Caco-2 (cell line): ENCODE measurements at places on chromosomes 16 and 17.

DNA sequence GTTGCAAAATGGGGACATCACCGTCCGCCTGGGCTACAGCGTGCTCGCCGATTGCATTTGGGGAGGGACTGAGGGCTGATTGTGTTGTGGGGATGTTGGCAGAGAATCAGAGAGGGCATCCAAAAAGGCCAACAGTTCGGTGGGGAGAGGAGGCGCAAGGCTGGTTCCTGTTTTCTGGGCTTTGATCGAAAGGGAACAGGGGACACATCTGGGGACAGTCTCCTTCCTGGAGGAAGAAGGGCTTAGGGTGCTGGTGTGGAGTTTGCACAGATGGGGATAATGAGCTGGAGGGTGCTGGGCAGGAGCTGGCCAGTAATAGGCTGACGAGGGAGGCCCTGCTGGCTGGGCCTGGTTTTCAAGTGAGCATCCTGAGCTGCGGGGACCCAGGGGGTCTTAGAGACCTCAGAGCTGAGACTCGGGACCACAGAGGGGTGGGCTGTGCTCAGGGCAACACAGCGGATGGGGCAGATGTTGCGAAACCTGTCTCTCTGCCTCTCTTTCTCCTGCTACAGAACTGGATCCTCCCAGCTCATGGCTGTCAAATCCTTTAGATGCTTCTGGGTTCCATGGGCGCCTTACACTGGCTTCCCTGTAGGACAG, 288.7 kb downstream of the SEC14L1 start:
- no peak for DNase-seq

GRCh38 chr17:58710948-58711552, 18.6 kb downstream of the RAD51C start:
- DNase-seq: peak; percentile 55

- DNase-seq: peak; percentile 85
Observed at GRCh38 chr17:16217002-16217635, at the start of gene PIGL. TSS of gene PIGL (plus strand) at chr17:16217210. CDS start at chr17:16217227, 17 bp downstream.

- DNase-seq: no peak
Observed at GRCh38 chr17:77215281-77215680, 74.5 kb downstream of the SEC14L1 start.

- DNase-seq: no peak
Observed at GRCh38 chr17:78742901-78743300, 39.2 kb downstream of the CYTH1 start.

- no peak for DNase-seq
Observed at GRCh38 chr16:70649300-70649699, 2.9 kb downstream of the IL34 start.

DNA sequence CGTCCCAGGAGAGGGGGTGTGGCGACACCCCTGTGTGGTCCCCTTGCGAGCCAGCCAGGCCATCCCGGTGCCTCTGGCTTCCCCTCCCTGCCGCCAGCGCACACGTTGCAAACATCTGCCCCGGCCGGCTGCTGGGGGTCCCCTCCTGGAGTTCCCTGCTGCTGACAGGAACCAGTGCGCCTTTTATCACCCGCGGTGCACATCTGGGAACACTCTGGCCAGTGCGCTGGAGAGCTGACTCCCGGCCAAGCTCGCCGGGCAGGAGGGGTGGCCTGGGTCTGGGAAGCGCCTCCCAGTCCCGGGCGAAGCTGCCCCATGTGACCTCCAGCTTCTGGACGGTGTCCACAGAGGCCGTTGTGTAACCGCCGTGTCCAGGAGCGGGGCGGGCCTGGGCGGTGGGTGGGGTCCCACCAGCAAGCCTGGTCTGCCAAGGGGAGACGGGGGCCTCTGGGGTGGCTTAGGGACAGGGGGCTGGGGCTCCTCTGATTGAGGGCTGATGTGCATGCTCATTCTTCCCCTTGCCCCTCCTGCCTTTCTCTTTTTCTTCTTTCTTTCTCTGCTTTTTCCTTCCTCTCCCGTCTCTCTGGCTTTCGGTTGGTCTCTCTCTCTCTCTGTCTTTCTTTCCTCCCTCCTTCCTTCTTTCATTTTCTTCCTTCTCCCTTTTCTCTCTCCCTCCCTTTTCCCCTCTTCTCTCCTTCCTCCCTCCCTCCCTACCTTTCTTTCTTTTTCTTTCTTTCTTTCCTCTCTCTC, 25.2 kb upstream of the CIBAR2 start:
- DNase-seq: peak; percentile 81

DNA sequence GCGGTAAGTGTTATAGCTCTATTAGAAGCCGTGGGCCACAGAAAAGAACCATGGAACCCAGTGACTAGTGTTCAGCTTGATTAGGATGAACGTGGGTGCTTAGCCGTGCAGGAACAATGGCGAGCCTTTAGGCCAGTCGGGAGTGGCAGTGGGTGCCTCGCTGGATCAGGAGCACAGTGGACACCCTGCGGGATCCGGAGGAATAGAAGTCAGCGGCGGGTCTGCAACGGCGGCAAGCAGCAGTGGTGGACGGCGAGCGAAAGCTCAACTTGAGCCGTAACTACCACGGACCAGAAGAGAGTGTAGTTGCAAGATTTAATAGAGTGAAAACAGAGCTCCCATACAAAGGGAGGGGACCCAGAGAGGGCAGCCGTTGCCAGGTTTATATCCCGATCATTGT, 37.3 kb upstream of the CDH15 start:
- no peak for DNase-seq

DNA sequence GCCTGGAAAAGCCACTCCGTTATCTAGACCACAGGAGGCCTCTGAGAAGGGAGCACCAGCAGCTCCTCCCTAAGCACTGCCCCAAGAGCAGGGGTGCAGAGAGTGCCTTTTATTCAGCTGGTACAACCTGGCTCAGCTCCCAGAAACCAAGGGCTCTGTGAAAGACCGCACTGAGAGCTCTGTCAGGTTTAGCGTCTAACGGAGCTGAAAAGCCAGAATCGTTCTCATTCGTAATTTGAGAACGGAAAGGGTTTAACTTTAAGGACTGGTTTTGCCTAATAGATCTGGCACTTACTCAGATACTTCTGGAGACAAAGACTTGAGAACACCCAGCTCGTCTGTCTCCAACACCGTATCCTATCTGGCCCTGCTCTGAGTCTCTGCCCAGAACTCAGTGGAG, 13.5 kb downstream of the MPG start:
- no peak for DNase-seq
